ENCODE measurements at places on chromosomes 7 and 10. TPM values are rescaled to one million over a fixed set of nuclear protein-coding genes. Genes with fewer than 3 reads are reported as not detected.

TEX36 gene
- total RNA-seq = not detected

LMTK2 gene
- 18.0 TPM for total RNA-seq

HEPACAM2 gene
- total RNA-seq = not detected

TMEM229A gene
- not detected for total RNA-seq

TRPV5 gene
- total RNA-seq = not detected

PDE1C gene
- total RNA-seq = 0.43 TPM

SCART1 gene
- 0.86 TPM for total RNA-seq

GFRA1 gene
- not detected for total RNA-seq

CDNF gene
- 0.65 TPM for total RNA-seq

PAPOLB gene
- 0.27 TPM for total RNA-seq

PDGFA gene
- total RNA-seq = 55.4 TPM

PNLIPRP2 gene
- not detected for total RNA-seq

ASIC3 gene
- not detected for total RNA-seq

SLC26A5 gene
- 0.14 TPM for total RNA-seq

SSC4D gene
- total RNA-seq = 0.13 TPM

NAMPT gene
- total RNA-seq = 347 TPM

MOGAT3 gene
- total RNA-seq = not detected

MMD2 gene
- total RNA-seq = not detected

MEOX2 gene
- not detected for total RNA-seq

NYAP1 gene
- total RNA-seq = 2.7 TPM

RBP3 gene
- total RNA-seq = not detected

MRPS17 gene
- 13.1 TPM for total RNA-seq

HTR7 gene
- total RNA-seq = 0.07 TPM

GNGT1 gene
- total RNA-seq = not detected

SND1 gene
- 293 TPM for total RNA-seq

GPR141 gene
- not detected for total RNA-seq

C10orf90 gene
- total RNA-seq = not detected

LRRTM3 gene
- not detected for total RNA-seq

RBM20 gene
- total RNA-seq = not detected

MRPS24 gene
- 77.8 TPM for total RNA-seq

ADAM8 gene
- total RNA-seq = 0.13 TPM

SGPL1 gene
- 23.0 TPM for total RNA-seq

PARG gene
- 35.9 TPM for total RNA-seq

CRTAC1 gene
- total RNA-seq = 0.80 TPM

FOXP2 gene
- 0.40 TPM for total RNA-seq

All from thoracic aorta endothelial cell (primary cell).